ENCODE measurements at places on chromosomes 11 and 22. TPM values are rescaled to one million over a fixed set of nuclear protein-coding genes. Genes with fewer than 3 reads are reported as not detected.

DNA sequence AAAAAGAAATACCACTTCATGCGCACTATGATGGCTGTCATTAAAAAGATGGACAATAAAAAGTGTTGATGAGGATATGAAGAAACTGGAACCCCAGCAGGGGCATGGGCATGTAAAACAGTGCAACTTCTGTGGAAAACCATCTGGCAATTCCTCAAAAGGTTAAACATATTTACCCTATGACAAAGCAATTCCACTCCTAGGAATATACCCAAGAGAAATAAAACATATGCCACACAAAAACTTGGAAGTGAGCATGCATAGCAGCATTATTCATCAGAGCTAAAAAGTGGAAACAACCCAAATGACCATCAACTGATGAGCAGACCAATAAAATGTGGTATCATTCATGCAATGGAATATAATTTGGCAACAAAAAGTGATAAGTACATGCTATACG lies 50.1 kb downstream of the LRRC32 start:
- DNase-seq, result peak; percentile 79

GRCh38 chr22:38789606-38790005 lies 4.3 kb downstream of the DNAL4 start:
- DNase-seq, result no peak

DNA sequence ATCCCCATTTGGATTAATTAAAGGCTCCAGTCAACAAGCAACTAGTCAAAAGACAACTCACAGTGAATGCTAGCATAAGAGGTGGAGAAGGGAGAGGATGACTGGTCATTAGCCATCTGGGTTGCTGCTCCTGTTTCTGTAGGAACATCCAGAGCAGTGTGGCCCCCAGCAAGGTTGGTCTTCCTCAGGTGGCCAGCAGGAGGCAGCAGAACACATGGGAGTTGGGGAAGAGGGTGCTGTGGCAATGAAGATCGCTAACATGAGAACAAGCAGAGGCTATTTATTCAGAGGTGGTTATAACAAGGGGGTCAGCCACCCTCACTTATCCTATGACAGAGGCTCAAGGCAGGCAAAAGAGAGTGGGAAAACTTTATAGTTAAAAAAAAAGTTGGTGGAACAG lies 21.3 kb downstream of the IZUMO1R start:
- peak; percentile 75 for DNase-seq

The PANX2 gene
- 11.9 TPM for total RNA-seq

DNA sequence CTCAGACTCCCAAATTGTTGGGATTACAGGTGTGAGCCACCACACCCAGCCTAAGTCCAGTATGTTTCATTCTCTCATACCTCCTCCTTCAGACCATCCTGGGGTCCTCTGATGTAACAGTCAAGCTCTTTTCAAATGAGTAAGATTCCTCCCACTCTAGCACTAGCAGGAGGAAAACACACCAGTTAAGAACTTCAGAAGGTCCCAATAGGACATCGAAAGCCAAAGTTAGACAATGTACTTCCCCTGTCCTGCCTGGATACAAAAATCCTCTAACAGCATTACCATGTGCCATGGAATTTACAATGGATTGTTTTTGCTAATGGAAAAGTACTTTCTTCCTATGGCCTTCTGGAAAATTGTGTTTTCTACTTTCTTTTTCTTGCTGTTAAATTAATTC lies 67.1 kb downstream of the CCDC34 start:
- DNase-seq, result no peak

DNA sequence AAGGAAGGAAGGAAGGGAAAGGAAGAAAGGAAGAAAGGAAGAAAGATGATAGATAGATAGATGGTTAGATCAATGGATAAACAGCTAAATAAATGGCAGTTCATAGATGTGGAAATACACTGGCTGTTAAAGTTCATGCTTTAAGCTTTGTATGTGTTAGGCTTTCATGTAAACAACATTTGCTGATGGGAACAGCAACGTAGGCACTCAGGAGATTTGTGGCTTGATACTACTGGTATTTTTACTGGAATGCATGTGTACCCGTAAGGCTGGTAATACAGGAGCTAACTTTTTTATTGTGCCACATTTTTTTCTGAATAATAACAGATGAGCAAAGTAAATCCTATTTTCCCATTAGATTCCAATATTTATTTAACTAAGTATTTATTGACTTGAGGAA lies 85.6 kb downstream of the NCAM1 start:
- no peak for DNase-seq

DNA sequence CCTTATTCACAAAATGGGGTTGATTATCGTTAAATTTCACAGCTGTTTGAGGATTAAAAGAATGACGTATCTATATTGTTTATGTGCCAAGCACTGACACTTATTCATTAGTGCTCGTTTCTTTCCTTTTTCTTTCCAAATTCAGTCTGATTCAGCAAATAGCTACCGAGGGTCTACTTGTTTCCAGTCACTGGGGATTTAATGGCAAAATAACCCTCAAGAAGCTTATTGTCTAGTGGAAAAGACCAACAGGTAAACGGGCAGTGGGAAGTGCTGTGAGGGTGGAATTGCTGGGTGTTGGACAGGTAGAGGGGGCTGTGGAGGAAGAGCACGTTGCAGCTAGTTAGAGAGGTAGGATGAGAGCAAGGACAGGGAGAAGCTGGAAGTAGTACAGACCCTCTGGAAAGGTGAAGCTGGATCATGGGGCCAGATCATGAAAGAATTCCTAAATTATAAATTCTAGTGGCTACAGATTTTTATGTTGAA lies 48.3 kb upstream of the BIRC3 start:
- peak; percentile 29 for DNase-seq

The HEPHL1 gene
- total RNA-seq, result 4.4 TPM

The ANO5 gene
- not detected for total RNA-seq

DNA sequence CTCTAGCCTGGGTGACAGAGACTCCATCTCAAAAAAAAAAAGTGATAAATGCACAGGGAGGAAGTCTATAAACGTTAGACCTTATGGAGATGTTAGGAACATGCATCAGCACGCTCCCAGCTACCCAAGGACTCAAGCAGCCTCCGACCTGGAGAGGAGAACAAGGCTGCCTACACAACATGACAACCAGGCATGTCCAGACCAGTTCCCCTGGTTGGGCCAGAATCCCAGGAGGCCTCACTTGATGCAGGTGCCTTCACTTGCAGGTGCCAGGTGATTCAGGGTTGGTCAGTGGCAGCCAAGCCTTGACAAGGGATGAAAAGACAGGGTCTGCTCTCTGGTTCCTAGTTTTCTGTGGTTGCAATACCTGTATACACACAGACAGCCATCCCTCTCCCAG lies 5.9 kb downstream of the RANGAP1 start:
- no peak for DNase-seq

The SLCO2B1 gene
- total RNA-seq, result not detected

DNA sequence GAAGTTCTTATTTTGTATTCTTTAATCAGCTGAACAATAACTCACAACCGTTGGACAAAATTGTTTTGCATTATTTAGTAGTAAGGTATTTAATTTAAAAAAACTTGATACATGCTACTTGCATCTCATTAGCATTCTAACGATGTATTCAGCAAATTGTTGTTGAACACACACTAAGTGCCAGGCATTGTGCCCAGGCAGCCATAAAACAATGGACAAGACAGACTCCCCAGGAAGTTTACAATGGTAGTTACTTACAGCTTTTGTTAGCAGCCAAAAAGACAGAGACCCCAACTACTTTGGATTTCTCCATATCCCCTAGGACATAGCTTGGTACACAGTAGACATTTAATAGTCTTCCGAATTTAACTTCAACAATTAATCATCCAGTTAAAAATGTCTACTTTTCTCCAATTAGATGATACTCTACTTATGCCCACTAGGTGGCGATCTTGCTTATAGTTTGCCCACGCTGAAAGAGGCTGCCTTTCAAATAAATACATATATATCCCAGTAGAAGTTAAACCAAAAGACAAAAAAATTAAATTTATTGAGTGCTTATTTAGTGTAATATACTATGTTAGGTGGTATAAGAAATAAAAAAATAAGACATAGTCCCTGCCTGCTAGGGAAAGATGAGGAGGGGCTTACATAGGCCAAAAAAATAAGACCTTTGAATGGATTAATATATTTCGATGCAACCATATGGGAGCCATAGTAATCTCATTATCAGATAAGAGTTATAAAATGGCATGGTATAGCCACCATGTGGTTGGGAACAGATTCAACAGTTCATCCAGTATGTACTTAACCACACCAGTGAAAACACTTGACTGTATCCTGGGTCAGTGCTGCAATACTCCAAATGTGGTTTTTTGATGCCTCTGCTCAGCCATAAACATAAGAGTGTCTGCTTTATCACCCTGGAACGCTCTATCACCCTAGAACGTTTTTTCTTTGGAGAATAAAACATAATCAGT lies 2.0 kb upstream of the FJX1 start:
- DNase-seq, result peak; percentile 69

Data from PC-3 (cell line).